ENCODE measurements at places on chromosomes 2 and 18. TPM values are rescaled to one million over a fixed set of nuclear protein-coding genes. Genes with fewer than 3 reads are reported as not detected.

DNA sequence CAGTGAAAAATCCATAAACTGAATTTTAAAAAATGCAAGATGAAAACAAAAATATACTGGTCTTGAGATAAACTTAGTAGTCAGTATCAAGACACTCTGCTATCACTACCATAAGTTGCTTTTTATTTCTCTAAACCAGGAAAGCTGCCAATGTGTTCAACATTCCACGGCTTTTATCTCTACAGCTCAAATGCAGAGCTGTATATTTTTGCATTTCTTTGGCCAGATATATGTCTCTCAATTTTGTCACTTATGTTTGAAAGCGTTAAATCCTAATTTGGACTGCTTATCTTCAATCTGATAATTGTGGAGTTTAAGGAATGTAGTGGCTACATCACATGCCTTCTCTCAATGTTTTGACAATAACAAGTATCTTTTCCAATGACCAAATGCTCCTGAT, 609.5 kb downstream of the EPHA4 start:
- no peaks in the 10 kb centered on the region for H3K36me3 ChIP-seq
- H3K27me3 ChIP-seq, result no peaks in the 10 kb centered on the region
- no peak overlapping the region for H3K4me3 ChIP-seq
- no peaks in the 10 kb centered on the region for H3K4me1 ChIP-seq

GRCh38 chr2:174120346-174120745, 128.0 kb downstream of the OLA1 start:
- peaks cover 48% of the 10 kb centered on the region for H3K4me1 ChIP-seq
- peak; percentile 73 for DNase-seq
- H3K36me3 ChIP-seq, result no peaks in the 10 kb centered on the region
- H3K27ac ChIP-seq, result no peak overlapping the region
- H3K27me3 ChIP-seq, result no peaks in the 10 kb centered on the region
- H3K4me3 ChIP-seq, result no peak overlapping the region

GRCh38 chr2:139067072-139067471, 286.9 kb upstream of the NXPH2 start:
- no peak overlapping the region for H3K27ac ChIP-seq
- H3K27me3 ChIP-seq, result no peaks in the 10 kb centered on the region
- H3K4me3 ChIP-seq, result no peak overlapping the region

DNA sequence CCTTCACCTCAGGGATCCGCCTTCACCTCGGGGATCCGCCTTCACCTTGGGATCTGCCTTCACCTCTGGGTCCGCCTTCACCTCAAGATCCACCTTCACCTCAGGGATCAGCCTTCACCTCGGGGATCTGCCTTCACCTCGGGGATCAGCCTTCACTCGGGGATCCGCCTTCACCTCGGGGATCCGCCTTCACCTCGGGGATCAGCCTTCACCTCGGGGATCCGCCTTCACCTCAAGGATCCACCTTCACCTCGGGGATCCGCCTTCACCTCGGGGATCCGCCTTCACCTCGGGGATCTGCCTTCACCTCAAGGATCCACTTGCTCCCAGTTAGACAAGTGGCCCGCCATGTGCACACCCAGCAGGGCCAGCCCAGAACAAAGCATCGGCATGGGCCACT, 7.3 kb downstream of the KIF1A start:
- H3K4me3 ChIP-seq, result no peak overlapping the region
- H3K36me3 ChIP-seq, result no peaks in the 10 kb centered on the region

DNA sequence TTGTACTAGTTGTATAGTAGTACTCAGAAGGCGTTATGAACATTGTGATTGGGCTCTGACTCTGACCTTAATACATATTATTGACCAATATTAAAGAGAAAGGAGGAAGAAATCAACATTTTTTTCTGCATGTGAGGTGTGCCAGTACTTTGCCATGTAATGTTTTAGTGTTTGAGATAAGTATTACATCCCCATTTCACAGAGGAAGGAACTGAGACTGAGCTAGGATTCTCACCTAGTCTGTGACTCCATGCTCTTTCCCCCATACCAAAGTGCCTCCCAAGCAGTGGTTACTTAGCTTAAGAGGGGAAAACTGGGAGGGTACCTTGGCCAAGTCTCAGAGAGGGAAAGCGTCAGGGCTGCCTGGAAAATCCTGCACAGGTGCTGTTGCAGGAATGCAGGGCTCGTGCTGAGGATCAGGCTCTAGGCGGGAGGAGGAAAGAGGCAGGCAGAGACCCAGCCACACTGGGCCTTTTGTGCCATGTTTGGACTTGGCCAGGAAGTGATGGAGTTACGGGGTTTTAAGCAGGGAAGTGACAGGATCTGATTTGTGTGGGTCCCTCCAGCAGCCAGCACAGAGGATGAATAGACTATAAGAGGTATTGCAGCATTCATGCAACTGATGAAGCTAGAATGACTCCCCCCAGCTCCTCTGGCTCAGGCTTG, 1.7 kb downstream of the PNKD start:
- no peaks in the 10 kb centered on the region for H3K27me3 ChIP-seq
- no peak overlapping the region for H3K27ac ChIP-seq
- no peak for DNase-seq

DNA sequence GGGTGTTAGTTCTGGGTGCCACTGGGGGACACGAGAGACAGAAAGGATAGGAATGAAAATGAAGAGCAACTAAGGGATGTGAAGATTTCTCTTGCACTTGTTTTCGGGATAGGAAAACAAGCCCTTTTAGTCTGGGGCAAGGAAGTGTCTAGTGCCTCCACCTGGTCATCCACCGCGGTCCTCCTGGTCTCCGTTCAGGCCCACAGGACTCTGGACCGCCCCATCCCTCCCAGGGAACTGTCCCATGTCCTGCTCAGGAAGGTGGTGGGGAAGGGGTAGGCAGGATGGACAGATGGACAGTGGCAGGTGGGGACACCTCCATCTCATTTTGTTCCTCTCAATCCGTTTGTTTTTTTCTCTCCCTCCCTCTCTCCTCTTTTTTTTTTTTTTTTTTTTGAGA, 45.9 kb downstream of the AGAP1 start:
- no peak overlapping the region for H3K4me3 ChIP-seq
- DNase-seq, result no peak
- H3K4me1 ChIP-seq, result no peaks in the 10 kb centered on the region
- no peak overlapping the region for H3K27ac ChIP-seq

DNA sequence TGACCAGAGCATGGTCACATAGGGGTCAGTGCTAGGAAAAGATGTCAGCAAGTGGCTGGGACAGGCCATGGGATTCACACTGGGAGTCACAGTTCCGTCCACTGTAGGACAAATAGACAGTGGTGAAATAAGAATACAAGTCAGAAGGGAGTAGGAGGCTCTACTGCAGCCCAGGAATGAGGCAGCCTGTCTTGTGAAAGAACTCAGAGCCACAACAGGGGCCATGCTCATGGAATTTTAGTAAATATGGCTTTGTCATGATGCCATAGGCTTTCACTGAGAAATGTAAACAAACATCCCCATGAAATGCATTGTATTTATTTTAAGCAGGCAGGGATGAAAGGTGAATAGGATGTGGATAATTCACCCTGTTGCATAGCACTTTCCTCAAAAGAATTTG, 504.3 kb downstream of the SOX11 start:
- no peaks in the 10 kb centered on the region for H3K27me3 ChIP-seq
- H3K27ac ChIP-seq, result no peak overlapping the region
- H3K36me3 ChIP-seq, result no peaks in the 10 kb centered on the region
- H3K4me3 ChIP-seq, result no peak overlapping the region
- no peaks in the 10 kb centered on the region for H3K4me1 ChIP-seq

DNA sequence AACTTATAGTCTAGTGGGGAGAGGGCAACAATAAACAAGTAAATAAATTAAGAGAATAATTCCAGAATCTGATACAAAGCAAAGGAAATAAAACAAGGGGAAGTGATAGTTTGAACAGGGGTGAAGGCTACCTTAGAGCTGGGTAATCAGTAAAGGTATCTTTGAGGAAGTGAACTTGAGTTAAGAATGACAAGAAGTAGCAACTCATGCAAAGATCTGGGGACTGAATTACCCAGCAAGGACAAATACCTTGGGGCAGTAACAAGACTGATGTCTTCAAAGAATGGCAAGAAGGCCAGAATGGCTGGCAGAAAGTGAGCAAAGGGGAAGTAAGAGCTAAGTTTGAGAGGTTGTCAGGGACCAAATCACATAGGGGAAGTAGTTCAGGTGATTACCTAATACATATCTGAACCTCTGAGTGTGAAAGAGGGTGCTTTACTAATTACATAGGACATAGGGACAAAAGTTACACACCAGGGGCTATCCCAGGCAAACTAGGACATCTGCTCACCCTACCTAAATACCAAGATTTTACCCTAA, 244.6 kb upstream of the HNRNPA3 start:
- DNase-seq, result no peak
- no peaks in the 10 kb centered on the region for H3K36me3 ChIP-seq
- H3K4me3 ChIP-seq, result no peak overlapping the region
- H3K27me3 ChIP-seq, result peaks cover 9% of the 10 kb centered on the region
- H3K27ac ChIP-seq, result no peak overlapping the region

GRCh38 chr2:163799807-163800206, 64.0 kb upstream of the FIGN start:
- DNase-seq, result no peak
- no peaks in the 10 kb centered on the region for H3K4me1 ChIP-seq
- H3K36me3 ChIP-seq, result no peaks in the 10 kb centered on the region
- no peak overlapping the region for H3K27ac ChIP-seq
- H3K4me3 ChIP-seq, result no peak overlapping the region

- no peak overlapping the region for H3K4me3 ChIP-seq
- H3K4me1 ChIP-seq, result no peaks in the 10 kb centered on the region
- H3K36me3 ChIP-seq, result no peaks in the 10 kb centered on the region
- no peak for DNase-seq
Observed at GRCh38 chr2:59034837-59035236, 793.7 kb upstream of the FANCL start.

- no peak overlapping the region for H3K4me3 ChIP-seq
- no peak for DNase-seq
- no peaks in the 10 kb centered on the region for H3K4me1 ChIP-seq
- no peak overlapping the region for H3K27ac ChIP-seq
- no peaks in the 10 kb centered on the region for H3K27me3 ChIP-seq
Observed at GRCh38 chr2:120856421-120856862, 120.8 kb downstream of the GLI2 start.

DNA sequence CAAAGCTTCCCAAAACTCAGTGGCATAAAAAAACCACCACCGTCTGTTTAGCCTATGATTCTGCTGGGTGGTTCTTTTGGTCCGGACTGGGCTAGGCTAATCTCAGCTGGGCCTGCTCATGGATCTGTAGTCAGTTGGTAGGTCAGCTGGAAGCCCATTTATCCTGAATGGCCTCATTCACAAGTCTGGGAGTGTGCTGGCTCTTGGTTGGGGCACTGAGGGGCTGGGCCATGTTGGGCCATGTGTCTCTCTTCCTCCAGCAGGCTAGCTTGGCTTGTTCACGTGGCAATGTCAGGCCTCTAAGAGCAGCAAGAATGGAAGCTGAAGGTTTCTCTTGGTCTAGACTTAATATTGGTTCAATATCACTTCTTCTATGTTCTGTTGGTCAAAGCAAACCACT, 95.7 kb upstream of the HS6ST1 start:
- DNase-seq, result no peak
- no peaks in the 10 kb centered on the region for H3K36me3 ChIP-seq
- H3K4me3 ChIP-seq, result no peak overlapping the region
- H3K27me3 ChIP-seq, result no peaks in the 10 kb centered on the region

DNA sequence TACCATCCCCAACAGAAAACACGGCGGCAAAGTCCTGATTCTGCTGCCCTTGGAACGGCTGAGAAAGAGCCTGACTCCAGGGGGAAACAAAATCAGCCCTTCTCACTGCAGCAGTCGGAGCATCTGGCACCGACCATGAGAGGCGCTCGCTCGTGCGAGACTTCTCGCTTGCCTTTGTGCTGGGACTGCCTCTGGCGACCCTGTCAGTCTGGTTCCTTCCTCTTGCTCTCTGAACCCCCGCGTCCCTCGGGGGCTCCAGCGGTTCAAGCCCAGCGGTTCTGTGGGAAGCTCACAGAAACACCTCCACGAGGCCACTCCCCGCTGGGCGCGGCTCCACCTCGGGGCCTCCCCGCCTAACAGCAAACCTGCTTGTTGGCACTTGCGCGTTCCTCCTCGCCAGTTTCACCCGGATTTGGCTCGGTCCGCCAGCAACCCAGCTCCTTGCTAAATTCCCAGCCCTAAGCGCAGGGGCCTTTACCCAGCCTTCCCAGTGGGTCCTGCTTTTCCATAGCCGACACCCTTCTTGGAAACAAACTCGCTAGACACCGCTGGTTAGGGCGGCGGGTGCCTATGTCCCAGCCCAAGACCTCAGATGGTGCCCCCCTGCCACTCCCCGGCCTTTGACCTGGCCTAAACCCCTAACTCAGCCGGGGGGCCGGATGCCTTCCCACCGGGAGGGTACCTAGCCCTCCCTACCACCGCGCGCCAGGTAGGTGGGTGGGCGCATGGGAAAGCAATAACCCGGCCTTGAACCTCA, 2.2 kb downstream of the RND3 start:
- peaks cover 42% of the 10 kb centered on the region for H3K4me1 ChIP-seq
- peaks cover 16% of the 10 kb centered on the region for H3K36me3 ChIP-seq
- no peaks in the 10 kb centered on the region for H3K27me3 ChIP-seq
- H3K27ac ChIP-seq, result peak overlapping the region; percentile 85
- peak overlapping the region; percentile 87 for H3K4me3 ChIP-seq

GRCh38 chr2:190964170-190964795, 49.7 kb downstream of the STAT1 start:
- peaks cover 7% of the 10 kb centered on the region for H3K36me3 ChIP-seq
- H3K27me3 ChIP-seq, result no peaks in the 10 kb centered on the region
- no peak for DNase-seq
- no peak overlapping the region for H3K4me3 ChIP-seq

The INO80D gene
- 2.9 TPM for polyA plus RNA-seq

The CKAP2L gene
- polyA plus RNA-seq, result 3.4 TPM

The GCKR gene
- polyA plus RNA-seq, result 0.52 TPM

The NOL4 gene
- not detected for polyA plus RNA-seq

The CDH20 gene
- not detected for polyA plus RNA-seq

The CYP27C1 gene
- polyA plus RNA-seq, result not detected

The TBR1 gene
- polyA plus RNA-seq, result 0.14 TPM

The LOXL3 gene
- polyA plus RNA-seq, result 1.3 TPM

The HOXD8 gene
- polyA plus RNA-seq, result 7.2 TPM

The NAT8 gene
- 0.19 TPM for polyA plus RNA-seq

The KYNU gene
- polyA plus RNA-seq, result 0.04 TPM
